Anterior cingulate cortex (tissue), 58 donors: ENCODE measurements at places on chromosomes 2 and 18.

DNA sequence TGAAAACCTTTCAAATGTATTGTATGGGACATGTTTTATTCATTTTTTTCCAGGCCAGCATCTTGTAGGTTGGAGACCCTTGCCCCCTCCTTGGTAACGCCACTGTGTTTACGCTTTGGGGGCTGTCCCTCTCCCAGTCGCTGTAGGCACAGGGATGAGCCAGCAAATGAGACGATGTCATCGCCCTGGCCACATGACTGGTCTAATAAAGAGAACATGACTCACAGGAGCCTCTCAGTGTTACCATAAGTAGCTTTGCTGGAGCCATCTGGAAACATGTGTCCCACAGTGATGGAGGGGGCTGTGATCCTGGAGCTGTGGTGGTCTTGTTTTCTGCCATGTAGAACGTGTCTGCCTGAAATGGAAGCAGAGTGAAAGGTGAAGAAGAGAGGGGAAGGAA, 78.9 kb downstream of the CD8B2 start:
- no peak for DNase-seq

- DNase-seq: no peak
Observed at GRCh38 chr18:75010278-75010677, 198.7 kb downstream of the PTGR3 start.

DNA sequence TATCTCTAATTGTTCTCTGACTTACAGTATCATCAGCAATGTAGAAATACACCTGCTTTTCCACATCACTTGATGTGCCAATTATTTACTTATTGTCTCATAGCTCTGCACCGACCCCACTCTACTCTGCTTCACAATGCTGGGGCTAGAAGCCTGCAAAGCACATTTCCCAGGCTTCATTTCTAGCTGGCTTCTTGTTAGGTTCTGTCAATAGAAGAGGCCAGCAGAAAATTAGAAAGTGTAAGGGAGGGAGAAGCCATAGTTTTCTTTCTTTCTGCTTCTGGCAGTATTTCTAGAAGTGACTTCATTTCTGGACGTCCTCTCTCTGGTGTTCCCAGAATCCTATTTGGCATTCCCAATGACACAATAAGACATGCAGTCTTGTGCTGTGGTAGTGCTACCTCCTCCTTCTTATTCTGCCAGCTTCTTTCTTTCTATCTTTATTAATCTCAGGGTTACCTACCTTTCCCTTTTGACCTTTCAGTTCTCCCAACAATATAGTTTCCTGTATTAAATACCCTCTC, 12.5 kb upstream of the TANC1 start:
- DNase-seq: no peak

DNA sequence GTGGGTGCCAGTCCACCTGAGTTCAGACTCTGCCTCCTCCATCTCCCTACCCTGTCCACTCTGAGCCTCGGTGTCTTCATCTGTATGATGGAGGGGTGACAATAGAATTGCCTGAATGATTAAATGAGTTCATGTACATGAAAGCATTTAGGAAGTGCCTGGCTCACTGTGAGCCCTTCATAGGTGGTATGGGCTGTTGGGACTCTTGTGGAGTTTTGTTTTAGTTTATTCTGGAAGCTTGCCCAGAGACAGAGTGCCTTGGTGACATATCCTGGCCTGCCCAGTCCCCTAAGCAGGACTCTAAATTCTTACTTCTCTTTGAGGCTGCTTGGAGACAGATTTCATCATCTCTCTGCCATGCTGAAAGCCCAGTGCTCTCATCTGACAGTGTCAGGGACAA, 24.5 kb upstream of the GIGYF2 start:
- DNase-seq: no peak

GRCh38 chr2:214103276-214104001, 307.4 kb upstream of the VWC2L start:
- DNase-seq: no peak

DNA sequence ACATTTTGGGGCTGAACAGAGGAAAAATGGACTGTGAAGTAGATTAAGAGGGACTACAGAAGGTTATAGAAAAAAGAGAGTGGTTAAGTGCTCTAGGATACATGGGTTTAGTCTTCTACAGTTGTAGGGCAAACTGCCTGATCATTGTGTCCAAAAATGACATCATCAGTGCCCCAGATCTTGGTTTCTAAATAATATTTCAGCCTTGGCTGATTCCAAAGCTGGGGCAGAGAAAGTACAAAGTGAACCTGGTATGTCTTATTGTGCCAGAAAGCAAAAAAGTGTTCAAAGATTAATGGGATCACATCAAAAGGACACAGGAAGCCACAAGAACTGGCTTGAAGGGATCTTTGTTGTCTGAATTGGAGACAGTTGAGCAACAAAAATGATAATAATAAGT, 97.1 kb upstream of the ZNF521 start:
- no peak for DNase-seq
